ENCODE measurements at places on chromosomes 11 and 22.

DNA sequence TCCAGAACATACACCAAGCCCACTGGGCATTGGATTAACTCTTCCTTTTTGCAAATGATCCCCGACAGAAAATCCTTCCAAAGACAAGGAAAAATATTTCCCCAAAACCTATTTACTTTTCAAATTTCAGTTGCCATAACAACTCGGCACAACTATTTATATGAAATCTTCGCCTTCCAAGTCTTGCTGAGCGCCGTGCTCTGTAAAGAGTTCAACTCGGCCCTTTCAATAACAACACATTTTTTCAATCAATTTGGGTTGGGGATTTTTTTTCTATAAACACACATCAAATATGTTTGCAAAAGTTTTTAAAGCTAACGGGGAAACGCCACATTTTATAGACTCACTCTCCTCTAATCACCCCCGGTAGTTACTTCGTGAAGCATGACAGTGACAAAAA is 333.8 kb downstream of the MN1 start:
- no peak overlapping the region for H3K27ac ChIP-seq
- DNase-seq = no peak
- peaks cover 1% of the 10 kb centered on the region for H3K36me3 ChIP-seq
- H3K4me3 ChIP-seq = no peak overlapping the region
- H3K4me1 ChIP-seq = no peaks in the 10 kb centered on the region

DNA sequence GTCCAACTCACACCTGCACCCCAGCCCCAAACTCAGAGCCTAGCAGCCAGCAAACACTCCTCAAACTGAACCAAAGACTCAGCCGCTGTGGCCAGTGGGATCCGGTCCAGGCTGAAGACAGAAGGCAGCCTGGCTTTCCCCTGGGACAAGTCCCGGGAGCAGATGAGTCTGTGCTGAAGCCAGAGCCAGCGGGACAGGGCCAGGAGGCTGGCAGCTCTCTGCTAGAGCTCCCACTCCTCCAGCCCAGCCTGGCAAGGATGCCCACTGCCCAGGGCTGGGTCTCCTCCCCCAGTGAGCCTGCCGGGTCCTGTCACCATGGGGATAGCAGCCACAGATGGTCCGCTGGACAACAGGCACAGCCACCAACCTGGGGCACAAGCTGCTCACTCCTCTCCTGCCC is 42.9 kb upstream of the PRR5 start:
- no peak for DNase-seq
- peaks cover 18% of the 10 kb centered on the region for H3K4me1 ChIP-seq
- no peak overlapping the region for H3K27ac ChIP-seq
- H3K36me3 ChIP-seq = no peaks in the 10 kb centered on the region
- H3K27me3 ChIP-seq = no peaks in the 10 kb centered on the region

- peaks cover 9% of the 10 kb centered on the region for H3K27me3 ChIP-seq
- H3K36me3 ChIP-seq = peaks cover 33% of the 10 kb centered on the region
- peaks cover 42% of the 10 kb centered on the region for H3K4me1 ChIP-seq
- H3K27ac ChIP-seq = peak overlapping the region; percentile 100
Observed at GRCh38 chr11:59551659-59552521, 40.6 kb downstream of the OR4D9 start.

GRCh38 chr11:86638673-86639072 is 33.7 kb downstream of the ME3 start:
- peaks cover 3% of the 10 kb centered on the region for H3K36me3 ChIP-seq
- no peak for DNase-seq
- peaks cover 4% of the 10 kb centered on the region for H3K27me3 ChIP-seq
- peaks cover 23% of the 10 kb centered on the region for H3K4me1 ChIP-seq
- no peak overlapping the region for H3K4me3 ChIP-seq

DNA sequence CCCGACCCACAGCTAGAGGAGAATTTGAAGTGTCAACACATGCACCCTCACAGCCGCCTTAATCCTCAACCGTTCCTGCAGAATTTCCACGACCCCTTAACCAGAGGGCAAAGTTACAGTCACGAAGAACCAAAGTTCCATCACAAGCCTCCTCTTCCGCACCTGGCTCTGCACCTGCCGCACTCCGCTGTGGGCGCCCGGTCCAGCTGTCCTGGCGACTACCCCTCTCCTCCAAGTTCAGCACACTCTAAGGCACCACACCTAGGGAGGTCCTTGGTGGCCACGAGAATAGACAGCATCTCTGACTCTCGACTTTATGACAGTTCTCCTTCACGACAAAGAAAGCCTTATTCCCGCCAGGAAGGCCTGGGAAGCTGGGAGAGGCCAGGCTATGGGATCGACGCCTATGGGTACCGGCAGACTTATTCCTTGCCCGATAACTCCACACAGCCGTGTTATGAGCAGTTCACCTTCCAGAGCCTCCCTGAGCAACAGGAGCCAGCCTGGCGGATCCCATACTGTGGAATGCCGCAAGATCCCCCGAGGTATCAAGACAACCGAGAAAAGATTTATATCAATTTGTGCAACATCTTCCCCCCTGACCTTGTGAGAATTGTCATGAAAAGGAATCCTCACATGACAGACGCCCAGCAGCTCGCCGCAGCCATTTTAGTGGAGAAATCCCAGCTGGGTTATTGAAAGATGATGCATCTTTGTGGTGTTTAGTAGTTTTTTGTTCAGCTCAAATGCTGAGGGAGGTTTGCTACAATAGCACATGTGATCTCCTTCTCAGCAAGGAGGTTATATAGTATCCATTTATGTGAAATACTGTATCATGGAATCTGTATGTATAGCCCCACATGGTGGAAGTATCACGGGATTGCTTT is 72.1 kb downstream of the ZC3H12C start:
- H3K36me3 ChIP-seq = no peaks in the 10 kb centered on the region
- DNase-seq = no peak
- no peak overlapping the region for H3K27ac ChIP-seq
- no peaks in the 10 kb centered on the region for H3K4me1 ChIP-seq

GRCh38 chr11:82978422-82979099 is 77.0 kb downstream of the DDIAS start:
- H3K27ac ChIP-seq = peak overlapping the region; percentile 24
- no peaks in the 10 kb centered on the region for H3K27me3 ChIP-seq
- H3K4me1 ChIP-seq = peaks cover 12% of the 10 kb centered on the region
- peak overlapping the region; percentile 7 for H3K4me3 ChIP-seq
- no peak for DNase-seq
- H3K36me3 ChIP-seq = peaks cover 5% of the 10 kb centered on the region

DNA sequence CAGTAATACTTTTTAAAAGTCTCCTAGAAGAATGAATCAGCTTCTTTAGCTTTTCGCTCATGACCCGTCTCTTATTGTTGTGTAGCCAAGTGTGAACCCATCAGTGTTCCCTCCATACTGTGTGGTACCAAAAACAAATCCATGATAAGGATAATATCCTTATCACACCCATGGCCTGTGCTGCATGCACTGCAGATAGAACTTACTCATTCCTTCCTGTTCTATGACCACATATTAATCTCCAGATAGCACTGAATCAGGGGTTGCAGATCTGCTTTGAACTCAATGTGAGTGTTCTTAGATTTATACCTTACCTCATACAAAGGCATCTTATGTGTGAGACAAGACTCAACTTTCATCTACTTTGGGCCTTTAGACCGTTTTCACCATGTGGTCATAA is 373.4 kb downstream of the JRKL start:
- no peak overlapping the region for H3K27ac ChIP-seq
- no peaks in the 10 kb centered on the region for H3K36me3 ChIP-seq

- no peak overlapping the region for H3K27ac ChIP-seq
Observed at GRCh38 chr22:36546932-36547331, 18.0 kb upstream of the EIF3D start.

GRCh38 chr11:126890561-126890960 is 110.0 kb downstream of the KIRREL3 start:
- H3K4me1 ChIP-seq = no peaks in the 10 kb centered on the region
- no peak for DNase-seq
- no peaks in the 10 kb centered on the region for H3K36me3 ChIP-seq
- H3K27me3 ChIP-seq = no peaks in the 10 kb centered on the region
- H3K4me3 ChIP-seq = no peak overlapping the region

GRCh38 chr11:109769858-109770257 is 323.3 kb upstream of the ZC3H12C start:
- no peaks in the 10 kb centered on the region for H3K27me3 ChIP-seq
- no peak for DNase-seq
- H3K4me3 ChIP-seq = no peak overlapping the region
- no peaks in the 10 kb centered on the region for H3K4me1 ChIP-seq

- DNase-seq = no peak
- H3K4me3 ChIP-seq = no peak overlapping the region
- H3K4me1 ChIP-seq = peaks cover 13% of the 10 kb centered on the region
- H3K27ac ChIP-seq = peak overlapping the region; percentile 7
- no peaks in the 10 kb centered on the region for H3K27me3 ChIP-seq
Observed at GRCh38 chr11:60862171-60862570, 5.2 kb upstream of the ZP1 start.

- peaks cover 74% of the 10 kb centered on the region for H3K27me3 ChIP-seq
- H3K4me3 ChIP-seq = no peak overlapping the region
- H3K4me1 ChIP-seq = no peaks in the 10 kb centered on the region
- peaks cover 2% of the 10 kb centered on the region for H3K36me3 ChIP-seq
- no peak for DNase-seq
- H3K27ac ChIP-seq = no peak overlapping the region
Observed at GRCh38 chr22:49216579-49216978, 611.1 kb downstream of the BRD1 start.

DNA sequence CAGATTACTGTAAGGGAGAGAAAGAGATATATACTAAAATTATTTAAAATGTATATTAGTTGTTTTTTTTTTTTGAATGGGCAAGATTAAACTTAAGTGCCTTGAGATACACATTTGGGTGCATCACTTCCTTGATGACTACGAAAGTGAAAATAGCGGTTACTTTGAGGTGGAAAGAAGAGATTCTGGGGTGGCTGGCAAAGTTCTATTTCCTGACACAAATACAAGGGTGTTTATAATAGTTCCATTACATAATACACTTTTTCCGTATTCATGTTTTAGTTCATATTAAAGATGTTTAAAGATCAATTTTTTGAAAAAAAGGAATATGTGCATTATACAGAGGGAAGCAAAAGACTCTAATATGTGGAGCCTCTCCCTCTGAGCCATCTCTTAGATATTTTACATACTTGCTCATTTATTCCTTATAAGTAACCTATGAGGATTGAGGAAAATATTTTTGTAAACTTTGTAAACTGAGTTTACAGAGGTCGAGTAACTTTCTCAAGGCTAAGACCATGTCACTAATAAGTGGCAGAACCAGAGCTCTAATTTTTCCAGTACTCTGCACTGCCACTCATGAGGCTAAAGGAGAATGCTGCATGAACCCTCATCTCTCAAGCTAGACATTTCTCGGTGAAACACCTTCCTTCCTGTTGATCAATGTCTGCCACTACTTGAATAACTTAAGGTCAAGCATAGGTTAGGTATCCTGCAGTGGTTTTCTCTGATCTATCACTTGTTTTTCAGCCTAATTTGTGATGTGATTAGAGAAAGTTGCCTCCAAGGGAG is 58.6 kb downstream of the DDIAS start:
- peak overlapping the region; percentile 76 for H3K4me3 ChIP-seq
- H3K27me3 ChIP-seq = no peaks in the 10 kb centered on the region
- H3K4me1 ChIP-seq = peaks cover 68% of the 10 kb centered on the region
- peak; percentile 57 for DNase-seq
- peak overlapping the region; percentile 94 for H3K27ac ChIP-seq
- peaks cover 17% of the 10 kb centered on the region for H3K36me3 ChIP-seq

- H3K27me3 ChIP-seq = peaks cover 17% of the 10 kb centered on the region
- no peak overlapping the region for H3K27ac ChIP-seq
- peaks cover 25% of the 10 kb centered on the region for H3K4me1 ChIP-seq
- no peak for DNase-seq
- peaks cover 2% of the 10 kb centered on the region for H3K36me3 ChIP-seq
- H3K4me3 ChIP-seq = no peak overlapping the region
Observed at GRCh38 chr11:57482782-57483561, 22.6 kb downstream of the RTN4RL2 start.

GRCh38 chr22:36901411-36902142 is 11.9 kb upstream of the CSF2RB start:
- H3K4me1 ChIP-seq = peaks cover 7% of the 10 kb centered on the region
- H3K27ac ChIP-seq = peak overlapping the region; percentile 67
- no peak for DNase-seq
- H3K27me3 ChIP-seq = peaks cover 89% of the 10 kb centered on the region
- H3K4me3 ChIP-seq = no peak overlapping the region
